Lung (tissue), 17 donors: ENCODE measurements at places on chromosomes 1 and 21. TPM values are rescaled to one million over a fixed set of nuclear protein-coding genes. Genes with fewer than 3 reads are reported as not detected.
A peak's percentile ranks its signal among the peaks of the same experiment; 100 is the strongest.

DNA sequence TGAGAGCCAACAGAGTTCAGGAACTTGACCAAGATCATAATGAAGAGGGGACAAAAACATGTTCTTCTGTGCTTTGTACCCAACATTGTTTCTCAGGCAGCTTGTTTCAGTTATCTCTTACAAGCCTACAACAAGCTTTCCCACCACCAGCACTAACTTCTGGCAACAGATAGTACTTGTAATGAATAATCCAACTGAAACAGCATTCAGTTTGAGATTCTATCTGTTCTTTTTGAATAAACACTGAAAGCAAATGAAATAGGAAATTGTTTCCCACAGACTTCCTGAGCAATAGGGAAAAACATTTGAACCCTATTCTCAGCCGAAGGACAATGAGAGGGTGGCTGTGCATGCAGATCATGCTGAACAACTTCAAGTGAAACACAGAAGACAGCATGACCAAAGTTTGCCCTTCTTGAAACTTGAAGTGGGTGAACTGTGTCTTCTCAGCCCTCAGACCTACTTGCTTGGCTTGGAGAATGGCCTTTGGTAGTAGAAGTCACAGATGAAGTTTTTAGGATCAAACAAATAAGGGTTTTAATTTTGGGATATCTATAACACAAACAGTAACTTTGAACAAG is 11.2 kb upstream of the HOOK1 start:
- no peak for DNase-seq
- peaks cover 2% of the 10 kb centered on the region for H3K27me3 ChIP-seq
- no peaks in the 10 kb centered on the region for H3K4me1 ChIP-seq
- no peak overlapping the region for H3K27ac ChIP-seq

- H3K4me3 ChIP-seq = no peak overlapping the region
- H3K27ac ChIP-seq = no peak overlapping the region
- H3K36me3 ChIP-seq = peaks cover 19% of the 10 kb centered on the region
Measured at GRCh38 chr1:228490120-228491078, 3.2 kb downstream of the RNF187 start.

DNA sequence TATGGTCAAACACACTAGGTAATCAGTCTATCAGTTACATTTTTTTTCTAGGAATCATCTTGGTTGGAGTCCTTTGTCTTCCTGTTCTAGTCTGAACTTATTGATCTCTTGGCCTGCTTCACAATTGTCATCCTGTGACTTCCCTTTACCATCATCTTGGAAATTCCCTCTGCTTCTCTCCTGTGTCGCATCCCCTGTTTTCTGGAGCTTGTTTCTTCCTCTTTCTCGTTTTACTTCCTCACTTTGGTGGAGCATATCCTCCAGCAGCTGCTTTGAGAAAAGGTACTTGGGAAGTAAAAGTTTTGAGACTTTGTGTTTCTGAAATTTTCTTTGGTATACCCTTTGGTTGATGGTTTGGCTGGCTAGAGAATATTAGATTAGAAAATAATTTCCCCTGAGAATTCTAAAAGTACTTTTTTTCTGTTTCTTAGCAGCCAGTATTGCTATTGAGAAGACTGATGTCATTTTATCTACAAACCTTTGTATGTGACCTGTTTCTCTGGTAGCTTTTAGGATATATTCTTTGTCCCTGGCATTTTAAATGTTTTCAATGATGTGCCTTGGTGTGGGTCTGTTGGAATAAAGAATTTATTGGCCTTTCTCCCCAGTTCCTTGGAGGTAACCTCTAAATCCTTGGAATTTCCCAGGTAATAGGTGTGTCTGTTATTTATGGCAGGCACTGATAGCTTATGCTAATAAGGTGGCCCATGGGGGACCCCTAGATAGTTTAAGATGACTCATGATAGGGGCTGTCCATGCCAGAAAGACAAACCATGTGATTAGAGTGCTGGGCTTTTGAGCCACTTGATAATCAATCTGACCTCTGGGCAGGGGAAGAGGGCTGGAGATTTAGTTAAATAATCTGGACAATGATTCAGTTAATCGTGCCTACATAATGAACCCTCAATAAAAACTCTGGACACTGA is 6.1 kb upstream of the MYCL start:
- H3K4me3 ChIP-seq = no peak overlapping the region
- no peaks in the 10 kb centered on the region for H3K27me3 ChIP-seq
- H3K4me1 ChIP-seq = no peaks in the 10 kb centered on the region
- H3K27ac ChIP-seq = no peak overlapping the region
- H3K36me3 ChIP-seq = no peaks in the 10 kb centered on the region

DNA sequence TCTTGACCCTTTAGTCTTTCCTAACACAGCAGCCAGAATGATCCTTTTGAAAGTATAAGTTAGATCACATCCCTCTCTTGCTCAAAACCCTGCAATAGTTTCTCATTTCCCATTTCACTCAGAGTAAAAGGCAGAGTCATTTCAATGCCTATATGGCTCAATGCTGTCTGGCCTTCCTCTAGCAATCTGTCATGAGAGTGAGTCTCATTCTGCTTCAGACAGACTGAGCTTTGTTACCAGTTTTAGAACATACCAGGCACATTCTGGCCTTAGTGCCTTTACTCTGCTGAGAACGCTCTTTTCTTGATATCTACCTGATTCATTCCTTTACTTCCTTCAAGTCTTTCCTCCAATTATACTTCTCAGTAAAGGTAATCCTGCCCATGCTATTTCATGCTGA is 372.8 kb upstream of the PKN2 start:
- no peaks in the 10 kb centered on the region for H3K36me3 ChIP-seq
- no peak overlapping the region for H3K4me3 ChIP-seq
- no peaks in the 10 kb centered on the region for H3K4me1 ChIP-seq
- DNase-seq = no peak
- no peaks in the 10 kb centered on the region for H3K27me3 ChIP-seq
- H3K27ac ChIP-seq = no peak overlapping the region

AQP10 gene
- total RNA-seq = 0.31 TPM

DNA sequence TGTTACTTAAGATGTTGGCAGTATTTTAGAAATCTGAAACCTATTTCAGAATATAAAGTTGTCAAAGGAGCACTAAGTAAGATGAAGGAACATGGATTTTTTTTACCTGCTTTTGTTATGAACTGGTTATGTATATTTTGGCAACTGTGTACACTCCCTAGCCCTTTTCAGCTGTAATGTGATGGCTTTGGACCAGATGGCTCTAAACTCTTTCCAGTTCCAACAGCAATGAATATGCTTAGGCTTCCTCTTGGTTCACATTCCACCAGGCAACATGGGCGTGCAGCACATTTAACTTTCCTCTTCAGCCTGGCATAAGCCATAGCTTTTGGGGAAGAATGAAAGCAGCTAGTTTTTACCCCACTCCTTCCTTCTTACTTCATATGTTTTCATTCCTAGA is 95.6 kb upstream of the ADAMTS5 start:
- no peak for DNase-seq
- no peaks in the 10 kb centered on the region for H3K36me3 ChIP-seq
- no peak overlapping the region for H3K27ac ChIP-seq
- H3K4me1 ChIP-seq = no peaks in the 10 kb centered on the region
- H3K27me3 ChIP-seq = no peaks in the 10 kb centered on the region

ATAD3C gene
- 14.0 TPM for total RNA-seq

TSSK3 gene
- 1.4 TPM for total RNA-seq

GRCh38 chr21:38831526-38832467 is 26.1 kb downstream of the ETS2 start:
- H3K36me3 ChIP-seq = no peaks in the 10 kb centered on the region
- peaks cover 4% of the 10 kb centered on the region for H3K27me3 ChIP-seq
- H3K4me1 ChIP-seq = peaks cover 5% of the 10 kb centered on the region
- H3K4me3 ChIP-seq = no peak overlapping the region

DNA sequence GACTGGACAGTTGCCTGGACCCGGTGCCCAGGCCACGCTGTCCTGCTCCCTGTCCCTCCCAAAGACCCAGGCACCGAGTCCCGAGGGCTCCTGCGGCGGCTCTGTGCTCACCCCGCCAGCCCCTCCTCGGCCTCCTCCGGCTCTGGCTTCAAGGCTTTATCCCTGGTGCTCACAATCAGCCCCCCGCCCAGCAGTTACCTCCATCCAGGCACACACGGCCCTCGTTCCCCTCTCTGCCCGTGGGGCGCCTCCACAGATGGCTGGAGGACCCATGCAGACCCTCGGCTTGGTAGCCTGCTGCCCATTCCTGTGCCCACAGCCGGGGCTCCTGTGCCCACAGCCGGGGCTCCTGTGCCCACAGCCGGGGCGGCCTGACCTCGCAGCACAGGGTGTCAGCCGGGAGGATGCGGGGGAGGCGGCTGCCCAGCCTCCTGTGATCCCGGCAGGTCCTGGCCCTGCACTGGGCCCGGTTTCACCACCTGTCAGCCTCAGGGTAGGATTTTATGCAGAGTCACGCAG is 52.3 kb upstream of the COL18A1 start:
- H3K27ac ChIP-seq = no peak overlapping the region
- H3K27me3 ChIP-seq = no peaks in the 10 kb centered on the region
- no peak overlapping the region for H3K4me3 ChIP-seq
- no peaks in the 10 kb centered on the region for H3K36me3 ChIP-seq

GRCh38 chr1:63705078-63705477 is 68.7 kb upstream of the ROR1 start:
- no peak overlapping the region for H3K4me3 ChIP-seq
- no peaks in the 10 kb centered on the region for H3K4me1 ChIP-seq
- H3K27ac ChIP-seq = no peak overlapping the region
- DNase-seq = no peak
- no peaks in the 10 kb centered on the region for H3K36me3 ChIP-seq

- H3K27me3 ChIP-seq = no peaks in the 10 kb centered on the region
- H3K4me3 ChIP-seq = no peak overlapping the region
- H3K4me1 ChIP-seq = no peaks in the 10 kb centered on the region
- H3K27ac ChIP-seq = no peak overlapping the region
Measured at GRCh38 chr1:218946147-218946546, 227.5 kb upstream of the LYPLAL1 start.

GRCh38 chr1:225652729-225653462 is at the start of gene ENAH:
Gene ENAH (minus strand): TSS chr1:225653123. CDS start chr1:225652690, 433 bp downstream.
- H3K4me3 ChIP-seq = peak within 1 kb of the TSS; percentile 93
- peak within 1 kb of the TSS; percentile 91 for H3K27ac ChIP-seq

GRCh38 chr1:89743788-89744187 is 77.0 kb upstream of the LRRC8D start:
- no peak overlapping the region for H3K4me3 ChIP-seq
- no peaks in the 10 kb centered on the region for H3K36me3 ChIP-seq
- no peak for DNase-seq
- H3K27ac ChIP-seq = no peak overlapping the region
- H3K27me3 ChIP-seq = no peaks in the 10 kb centered on the region
- no peaks in the 10 kb centered on the region for H3K4me1 ChIP-seq

GRCh38 chr1:79422726-79423125 is 416.2 kb upstream of the ADGRL4 start:
- no peaks in the 10 kb centered on the region for H3K4me1 ChIP-seq
- no peak for DNase-seq
- no peaks in the 10 kb centered on the region for H3K36me3 ChIP-seq
- H3K27me3 ChIP-seq = no peaks in the 10 kb centered on the region
- no peak overlapping the region for H3K27ac ChIP-seq

- no peaks in the 10 kb centered on the region for H3K36me3 ChIP-seq
- H3K27me3 ChIP-seq = no peaks in the 10 kb centered on the region
Measured at GRCh38 chr1:156577550-156577949, 2.0 kb upstream of the TTC24 start.

DNA sequence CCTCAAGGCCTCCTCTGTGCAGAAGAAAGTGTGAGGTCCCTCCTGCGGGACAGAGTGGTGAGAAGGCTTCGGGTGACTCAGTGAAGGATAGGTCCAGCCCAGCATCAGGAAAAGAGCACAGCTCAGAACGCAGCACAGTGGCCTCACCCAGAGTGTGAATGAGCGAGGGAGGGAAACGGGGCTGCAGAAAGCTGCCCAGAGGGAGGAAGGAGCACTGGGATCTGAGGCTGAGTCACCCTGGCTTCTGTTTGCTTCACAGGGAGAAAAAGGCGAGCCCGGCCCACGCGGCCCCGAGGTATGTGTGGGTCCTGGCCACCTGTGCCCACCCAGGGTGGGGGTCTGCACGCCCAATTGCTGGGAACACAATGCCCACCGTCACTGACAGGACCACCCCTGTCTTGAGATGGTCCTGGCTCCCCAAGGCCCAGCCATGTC is 24.3 kb downstream of the COL6A2 start:
- H3K4me1 ChIP-seq = no peaks in the 10 kb centered on the region
- H3K36me3 ChIP-seq = peaks cover 28% of the 10 kb centered on the region
- no peak for DNase-seq
- no peak overlapping the region for H3K27ac ChIP-seq
- H3K27me3 ChIP-seq = no peaks in the 10 kb centered on the region

DNA sequence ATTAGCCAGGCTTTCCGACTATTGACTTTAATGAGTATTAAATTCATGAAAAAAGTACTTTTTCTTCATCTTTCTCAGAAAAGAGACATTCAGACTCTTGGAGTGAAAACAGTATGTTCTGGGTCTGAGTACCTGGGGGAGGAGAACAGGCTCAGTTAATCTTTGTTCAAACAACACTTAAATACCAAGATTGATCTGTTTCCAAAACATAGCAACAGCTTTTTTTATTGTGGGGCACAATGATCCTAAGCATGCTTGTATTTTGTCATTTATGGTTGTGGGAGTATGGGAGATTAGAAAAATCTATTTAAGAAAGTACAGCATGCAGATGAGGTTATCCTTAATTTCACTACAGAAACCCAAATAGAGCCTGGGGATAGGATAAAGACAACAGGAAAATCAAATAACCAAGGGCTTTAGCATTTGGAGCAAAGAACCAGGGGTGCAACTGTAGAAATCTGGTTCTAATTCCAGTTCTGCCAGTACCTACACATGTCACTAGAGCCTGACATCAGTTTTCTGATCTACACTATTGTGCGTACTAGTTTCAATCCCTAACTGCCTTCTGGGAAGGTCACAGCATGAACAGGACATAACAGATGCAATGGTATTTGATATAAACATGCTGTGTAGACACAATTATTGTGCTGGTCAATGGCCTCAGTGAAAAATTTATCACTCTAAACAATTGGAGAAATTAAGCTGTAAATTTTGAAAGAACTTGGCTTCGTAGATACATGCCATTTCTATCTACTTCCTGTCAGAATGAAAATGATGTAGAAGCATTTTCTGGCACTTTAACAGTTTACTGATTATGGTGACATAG is 91.2 kb downstream of the KCNK1 start:
- H3K36me3 ChIP-seq = no peaks in the 10 kb centered on the region
- H3K27me3 ChIP-seq = no peaks in the 10 kb centered on the region
- no peak overlapping the region for H3K27ac ChIP-seq
- H3K4me1 ChIP-seq = peaks cover 5% of the 10 kb centered on the region
- H3K4me3 ChIP-seq = no peak overlapping the region

DNA sequence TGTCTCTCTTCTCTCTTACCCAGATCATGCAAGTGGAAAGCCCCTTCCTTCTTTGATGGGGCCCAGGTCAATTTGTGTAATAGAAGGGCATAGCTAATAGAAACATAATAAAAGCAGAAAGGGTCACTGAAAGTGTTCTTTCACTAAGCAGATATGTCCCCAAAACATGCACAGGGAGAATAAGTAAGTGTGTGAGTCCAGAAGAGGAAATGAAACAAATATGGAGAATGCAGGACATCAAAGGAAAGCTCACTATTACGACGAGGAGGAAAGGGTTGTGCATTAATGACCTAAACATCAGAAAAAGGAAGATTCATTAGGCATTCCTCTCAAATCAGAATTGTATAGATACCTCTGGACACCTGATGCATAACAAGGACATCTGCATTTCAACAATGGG is 81.4 kb upstream of the SMYD2 start:
- no peaks in the 10 kb centered on the region for H3K27me3 ChIP-seq
- H3K36me3 ChIP-seq = no peaks in the 10 kb centered on the region
- H3K27ac ChIP-seq = no peak overlapping the region
- H3K4me3 ChIP-seq = no peak overlapping the region

KRTAP13-2 gene
- total RNA-seq = not detected

ST6GALNAC5 gene
- total RNA-seq = 23.0 TPM
